ENCODE measurements at places on chromosomes 3 and 15.

DNA sequence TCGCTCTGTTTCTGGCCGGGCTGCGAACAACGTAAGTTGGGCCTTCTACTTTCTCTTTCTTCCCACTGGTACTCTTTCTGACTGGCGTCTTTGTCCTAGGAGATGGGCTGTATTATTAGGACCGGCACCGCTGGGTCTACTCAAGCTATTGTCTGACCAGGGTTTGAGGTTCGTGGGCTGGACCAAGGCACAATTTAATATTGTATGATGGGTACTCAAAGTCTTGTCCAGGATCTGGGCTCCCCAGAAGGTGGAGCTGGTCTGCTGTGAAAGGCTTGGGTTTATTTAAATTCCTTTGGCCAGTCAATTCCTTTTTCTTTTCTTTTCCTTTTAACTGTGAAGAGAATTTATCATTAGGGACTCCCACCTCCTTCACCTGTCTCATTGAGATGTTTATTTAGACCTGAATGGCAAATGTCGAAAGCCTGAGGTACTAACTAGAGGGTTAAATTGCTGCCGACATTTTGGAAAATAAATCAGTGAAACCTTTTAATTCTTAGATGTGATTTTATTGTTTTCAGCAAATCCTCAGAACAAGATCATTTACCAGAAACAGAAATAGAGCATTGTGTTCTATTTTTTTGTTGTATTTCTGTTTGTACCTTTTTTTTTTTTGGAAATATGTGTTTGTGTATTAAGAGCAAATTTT lies 410 bp downstream of the LRRC49 start:
- peak; percentile 18 for DNase-seq

GRCh38 chr3:112965656-112966055 lies 9.2 kb downstream of the CD200R1 start:
- DNase-seq: no peak

GRCh38 chr15:27743638-27744037 lies 355.5 kb downstream of the OCA2 start:
- DNase-seq: no peak

DNA sequence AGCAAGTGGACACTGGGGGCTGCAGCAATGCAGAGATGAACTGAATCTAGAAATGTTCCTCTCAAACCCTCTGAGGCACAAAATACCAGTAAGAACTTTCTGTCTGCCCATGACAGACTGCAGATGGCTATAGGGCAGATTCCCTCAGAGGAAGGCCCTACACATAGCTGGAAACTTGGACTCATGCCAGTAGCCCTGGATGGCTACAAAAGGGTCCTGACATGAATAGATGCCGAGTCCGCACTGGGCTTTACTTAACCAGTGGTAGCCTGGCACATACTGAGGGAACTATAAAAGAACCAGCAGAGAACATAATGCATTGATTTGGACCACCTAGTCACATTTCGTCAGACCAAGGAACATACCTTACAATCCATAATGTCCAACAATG lies 66.7 kb downstream of the C3orf80 start:
- DNase-seq: no peak

DNA sequence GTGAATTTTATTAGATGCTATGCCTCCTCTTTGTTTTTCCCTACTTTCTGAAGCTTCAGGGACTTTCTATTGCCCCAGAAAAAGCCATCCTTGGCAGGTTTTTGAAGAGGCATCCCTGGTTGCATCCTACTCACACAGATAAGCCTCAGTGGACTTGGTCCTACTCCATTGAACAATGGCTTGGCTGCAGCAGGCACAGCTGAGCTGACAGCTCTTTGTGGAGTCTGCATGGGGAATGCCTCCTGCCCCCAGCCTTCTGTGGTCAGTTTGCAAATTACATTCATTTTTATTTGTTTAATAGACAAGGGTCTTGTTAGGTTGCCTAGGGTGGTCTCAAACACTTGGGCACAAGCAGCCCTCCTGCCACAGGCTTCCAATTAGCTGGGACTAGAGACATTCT lies 69.7 kb downstream of the NPAP1 start:
- DNase-seq: no peak

GRCh38 chr3:114033721-114034120 lies 22.6 kb downstream of the CCDC191 start:
- no peak for DNase-seq

- no peak for DNase-seq
Observed at GRCh38 chr3:120661106-120661905, 20.7 kb downstream of the HGD start.

- DNase-seq: no peak
Observed at GRCh38 chr3:9787714-9788113, 4.6 kb downstream of the TADA3 start.

DNA sequence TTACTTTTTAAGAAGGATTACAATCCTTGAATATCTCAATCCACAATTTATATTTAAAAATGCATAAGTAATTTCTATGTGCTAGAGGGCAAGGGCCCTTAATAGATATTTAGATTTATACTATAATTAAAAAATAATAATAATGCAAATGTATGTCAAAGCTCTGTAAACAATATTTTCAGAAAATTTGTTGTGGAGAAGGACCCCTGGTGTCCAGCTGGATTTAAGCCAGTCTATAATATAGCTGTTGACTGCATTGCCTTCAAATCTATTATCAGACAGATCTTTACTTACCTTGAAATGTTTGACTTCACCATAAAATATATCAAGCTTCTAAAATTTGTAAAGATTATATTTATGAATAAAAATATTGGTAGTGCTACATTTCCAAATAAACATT lies 65.6 kb downstream of the ZBTB20 start:
- no peak for DNase-seq

DNA sequence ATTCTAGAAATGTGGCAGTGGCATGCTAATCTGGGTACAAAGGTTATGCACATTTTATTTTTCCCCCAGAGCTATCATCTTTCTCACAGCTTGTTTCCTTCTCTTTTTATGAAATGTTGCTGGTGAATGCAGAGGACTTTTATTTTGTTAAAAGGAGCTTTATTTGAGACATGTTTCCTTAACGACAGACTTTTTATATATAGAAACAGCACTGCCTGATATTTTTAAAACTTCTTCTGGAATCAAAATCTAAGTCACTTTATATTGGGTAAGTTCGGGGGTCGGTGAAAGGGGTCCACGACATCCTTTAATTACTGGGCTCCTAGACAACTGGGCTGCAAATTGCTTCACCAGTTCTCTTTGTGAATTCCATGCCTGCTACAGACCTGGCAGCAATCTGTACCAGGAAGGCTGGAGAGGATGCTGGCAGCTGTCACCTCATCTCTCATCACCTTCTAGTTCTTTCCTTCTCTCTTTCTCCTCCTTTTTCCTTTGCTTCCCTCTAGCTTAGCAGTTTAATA lies 464.7 kb downstream of the PDCD6IP start:
- DNase-seq: no peak

DNA sequence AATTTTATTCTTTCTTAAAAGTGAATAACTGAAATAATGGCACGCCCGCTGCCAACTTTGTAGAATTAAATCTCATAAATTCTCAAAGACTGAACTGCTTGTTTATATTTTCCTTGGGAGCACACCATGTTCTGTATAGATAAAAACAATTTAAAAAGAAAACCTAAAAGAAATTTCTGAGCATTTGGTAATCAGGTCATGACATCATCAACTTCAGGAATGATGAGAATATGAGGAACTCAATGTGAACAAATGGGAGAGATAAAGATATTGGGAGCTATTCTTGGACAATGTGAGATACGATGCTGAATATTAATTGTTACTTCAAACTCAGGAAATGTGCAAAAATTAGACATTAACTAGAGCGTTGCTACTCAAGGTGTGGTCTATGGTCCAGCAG lies 10.0 kb upstream of the VGLL3 start:
- no peak for DNase-seq

GRCh38 chr3:108505811-108506210 lies 4.6 kb downstream of the MYH15 start:
- DNase-seq: no peak

DNA sequence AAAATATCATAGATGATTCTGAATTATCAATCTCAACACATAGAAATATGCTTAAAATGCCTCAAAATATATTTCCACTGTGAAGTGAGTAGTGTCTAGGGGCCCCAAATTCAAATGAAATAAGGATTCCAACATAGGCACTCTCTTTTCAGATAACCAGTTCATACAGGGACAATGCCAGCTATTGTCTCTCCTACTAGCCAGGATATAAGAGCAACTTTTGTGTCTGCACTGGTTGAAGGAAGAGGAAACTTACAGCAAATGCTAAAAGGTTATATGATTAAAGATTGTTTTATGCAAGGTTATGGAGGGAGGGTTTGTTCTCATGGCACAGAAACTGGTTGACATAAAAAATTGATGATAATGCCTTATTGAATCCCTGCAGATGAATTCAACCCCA lies 579.4 kb upstream of the ALCAM start:
- no peak for DNase-seq

DNA sequence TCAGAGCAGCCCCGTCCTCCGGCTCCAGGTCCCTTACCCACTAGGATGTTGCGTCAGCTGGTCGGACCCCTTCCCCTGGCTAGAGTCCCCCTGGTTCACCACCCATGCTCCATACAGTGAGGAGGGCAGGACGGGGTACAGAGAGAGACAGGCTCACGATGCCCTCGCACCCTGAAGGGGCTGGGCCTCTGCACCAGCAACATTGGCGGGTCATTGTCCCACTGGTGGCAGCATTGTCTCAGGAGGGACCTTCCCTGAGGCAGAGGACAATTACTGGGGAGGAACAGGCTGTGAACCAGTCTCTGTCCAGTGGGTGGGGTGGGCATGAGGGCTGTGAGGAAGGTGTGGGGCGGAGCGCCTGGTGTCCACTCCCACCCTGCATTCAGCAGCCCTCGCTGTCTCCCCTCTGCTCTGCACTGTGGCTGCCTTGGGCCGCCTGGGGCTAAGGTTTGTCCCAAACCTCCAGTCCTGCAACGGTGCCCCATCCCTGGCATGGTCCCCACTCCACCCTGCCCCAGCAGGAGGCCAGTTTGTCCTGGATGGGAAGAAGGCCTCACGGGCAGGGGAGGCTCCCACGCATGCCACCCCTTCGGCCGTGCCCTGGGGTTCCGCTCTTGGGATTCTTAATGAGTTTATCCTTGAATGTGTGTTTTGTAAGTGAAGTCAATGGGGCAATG lies 48.0 kb upstream of the KLF13 start:
- no peak for DNase-seq

DNA sequence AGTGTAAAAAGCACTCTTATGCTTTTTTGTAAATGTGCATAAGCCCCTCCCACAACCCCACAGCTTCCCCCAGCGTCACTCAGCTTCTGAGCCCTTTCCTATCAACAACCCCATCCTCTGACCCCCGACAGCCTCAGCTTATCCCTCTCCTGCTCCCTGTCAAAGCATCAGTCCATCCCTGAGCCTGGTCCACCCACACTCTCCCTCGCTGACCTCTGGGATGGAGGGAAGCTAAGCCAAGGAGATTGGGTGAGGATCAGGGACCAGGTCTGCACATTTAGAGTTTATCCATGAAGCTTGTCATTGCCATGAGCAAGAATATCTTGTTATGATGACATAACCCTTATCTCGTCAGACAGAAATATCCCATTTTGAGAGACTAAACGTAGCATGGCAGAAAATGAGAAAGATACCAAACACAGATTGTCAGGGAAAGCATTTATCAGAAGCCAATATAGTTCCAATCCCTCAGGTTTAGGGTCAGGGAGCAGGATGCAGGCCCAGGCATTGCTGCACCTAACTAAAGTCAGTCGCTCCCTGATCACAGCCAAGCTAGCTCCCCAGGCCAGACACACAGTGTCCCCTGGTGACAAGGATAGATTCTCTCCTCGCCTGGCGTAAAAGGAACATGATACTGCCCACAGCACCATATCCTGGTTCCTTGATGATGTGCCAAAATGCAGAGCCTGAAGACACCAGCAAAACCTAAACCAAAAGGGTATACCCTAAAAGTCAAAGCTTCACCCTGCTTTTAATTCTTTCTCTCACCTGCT lies 66.9 kb downstream of the DCLK3 start:
- DNase-seq: no peak

DNA sequence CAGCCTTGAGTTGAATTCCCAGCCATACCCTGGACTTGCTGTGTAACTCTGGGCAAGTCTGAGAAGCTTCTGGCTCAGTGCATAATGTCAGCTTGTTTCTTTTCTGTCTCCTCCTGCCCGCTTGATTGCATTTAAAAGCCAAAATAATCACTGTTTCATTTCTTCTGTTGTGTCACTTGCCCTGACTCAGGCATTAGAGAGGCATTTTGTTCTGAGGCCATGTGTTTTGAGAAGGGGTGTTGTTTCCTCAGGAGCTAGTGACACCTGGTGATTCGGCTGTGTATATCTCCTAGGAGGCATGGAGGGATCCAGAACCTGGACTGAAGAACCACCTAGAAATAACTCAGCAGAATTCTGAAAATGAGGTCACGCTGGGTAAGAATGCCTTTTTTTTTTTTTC lies 16.0 kb downstream of the WDR73 start:
- no peak for DNase-seq

DNA sequence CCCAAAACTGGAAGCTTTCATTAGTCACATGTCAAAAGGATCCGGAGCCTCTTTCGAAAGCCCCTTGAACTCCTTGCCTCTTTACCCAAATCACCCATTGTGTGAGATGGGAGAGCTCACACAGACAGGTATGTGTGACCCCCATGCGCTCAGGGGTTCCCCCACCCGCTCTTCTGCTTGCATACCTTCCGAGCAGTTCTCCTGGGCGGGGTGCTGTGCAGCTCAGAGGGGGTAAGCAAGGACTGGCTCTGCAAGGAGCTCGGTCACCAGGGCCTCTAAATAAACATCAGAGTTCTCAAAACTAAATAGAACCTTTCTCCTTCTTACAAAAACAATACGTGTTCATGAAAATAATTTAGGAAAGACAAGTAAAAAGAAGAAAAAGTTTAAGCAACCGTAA lies 55.7 kb downstream of the PXYLP1 start:
- DNase-seq: no peak

GRCh38 chr15:65903296-65904073 lies 34.2 kb downstream of the RAB11A start:
- no peak for DNase-seq

DNA sequence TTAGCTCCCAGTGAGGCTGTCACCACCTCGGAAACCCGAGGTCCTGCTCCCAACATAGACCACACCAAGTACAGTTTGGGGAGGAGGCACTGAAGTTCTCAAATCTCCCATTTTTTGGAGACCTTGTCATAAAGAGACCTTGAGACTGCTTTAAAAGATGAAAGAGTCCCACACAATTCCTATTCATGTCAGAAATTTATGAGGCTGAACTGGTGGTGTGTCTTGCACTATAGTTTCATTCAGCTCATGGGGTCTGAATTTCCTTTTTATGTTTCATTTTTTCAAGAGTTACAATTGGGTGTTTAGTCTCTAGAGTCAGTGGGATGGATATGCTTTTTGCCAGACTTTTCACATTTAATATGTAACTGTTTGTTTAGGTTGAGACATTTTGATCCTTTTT lies 318.1 kb upstream of the LRRFIP2 start:
- DNase-seq: no peak

GRCh38 chr15:36911322-36911944 lies 188.9 kb downstream of the MEIS2 start:
- no peak for DNase-seq

Data from DMS79 (cell line).